ENCODE measurements at places on chromosomes 1 and 21.

- no peak for DNase-seq
These were observed 72.1 kb downstream of the SLC45A1 start for GRCh38 chr1:8389958-8390535.

- no peak for DNase-seq
These were observed 22.8 kb downstream of the HFM1 start for GRCh38 chr1:91381844-91382243.

GRCh38 chr1:93180723-93181613, at the start of gene CCDC18:
Gene CCDC18 (plus strand): TSS chr1:93180724. CDS start chr1:93183362, 2,638 bp downstream.
- no peak for DNase-seq

DNA sequence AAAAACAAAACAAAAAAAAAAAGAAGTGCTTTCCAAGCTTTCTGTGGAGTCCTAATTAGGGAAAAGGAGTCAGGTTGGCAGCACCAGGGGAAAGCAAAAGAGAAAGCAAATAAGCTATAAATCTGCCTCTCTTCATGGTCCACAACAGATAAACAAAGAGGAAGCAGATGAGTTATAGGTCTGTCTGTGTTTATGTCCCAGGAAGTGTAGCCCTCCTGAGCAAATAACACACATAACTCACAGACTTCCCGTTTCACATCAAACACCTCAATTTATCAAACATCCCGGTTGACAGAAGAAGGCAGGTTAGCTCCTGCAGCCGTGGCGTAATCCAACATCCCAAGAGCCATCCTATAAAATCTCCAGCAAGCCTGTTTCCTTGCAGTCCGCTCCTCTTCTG, 5.6 kb upstream of the SLC2A5 start:
- no peak for DNase-seq

- DNase-seq, result no peak
These were observed 430 bp downstream of the RBM15 start for GRCh38 chr1:110339407-110340206.

Data from fibroblast of skin of left biceps (primary cell).